ENCODE measurements at places on chromosomes 11 and 22. TPM values are rescaled to one million over a fixed set of nuclear protein-coding genes. Genes with fewer than 3 reads are reported as not detected.
A peak's percentile ranks its signal among the peaks of the same experiment; 100 is the strongest.

DNA sequence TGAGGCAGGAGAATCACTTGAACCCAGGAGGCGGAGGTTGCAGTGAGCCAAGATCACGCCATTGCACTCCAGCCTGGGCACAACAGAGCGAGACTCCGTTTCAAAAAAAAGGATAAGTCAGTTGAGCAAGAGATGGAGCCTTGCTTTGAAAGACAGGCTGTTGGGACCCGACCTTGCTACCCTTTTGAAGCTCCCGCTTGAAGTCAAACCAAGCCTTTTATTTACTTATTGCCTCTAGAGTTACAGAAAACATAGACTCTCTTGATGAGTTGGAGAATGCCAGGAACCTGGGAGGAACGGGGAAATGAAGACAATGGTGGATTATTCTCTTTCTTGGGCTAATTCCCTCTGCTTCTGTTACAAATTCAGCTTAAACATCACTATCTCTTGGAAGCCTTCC is 4.9 kb downstream of the SYN3 start:
- no peak for DNase-seq

- no peak for DNase-seq
Measured at GRCh38 chr11:1619449-1619848, 2.5 kb downstream of the KRTAP5-4 start.

GRCh38 chr11:114340311-114341131 is 44.3 kb downstream of the NNMT start:
- peak; percentile 91 for DNase-seq

- no peak for DNase-seq
Measured at GRCh38 chr22:35921777-35922176, 106.8 kb downstream of the RBFOX2 start.

DNA sequence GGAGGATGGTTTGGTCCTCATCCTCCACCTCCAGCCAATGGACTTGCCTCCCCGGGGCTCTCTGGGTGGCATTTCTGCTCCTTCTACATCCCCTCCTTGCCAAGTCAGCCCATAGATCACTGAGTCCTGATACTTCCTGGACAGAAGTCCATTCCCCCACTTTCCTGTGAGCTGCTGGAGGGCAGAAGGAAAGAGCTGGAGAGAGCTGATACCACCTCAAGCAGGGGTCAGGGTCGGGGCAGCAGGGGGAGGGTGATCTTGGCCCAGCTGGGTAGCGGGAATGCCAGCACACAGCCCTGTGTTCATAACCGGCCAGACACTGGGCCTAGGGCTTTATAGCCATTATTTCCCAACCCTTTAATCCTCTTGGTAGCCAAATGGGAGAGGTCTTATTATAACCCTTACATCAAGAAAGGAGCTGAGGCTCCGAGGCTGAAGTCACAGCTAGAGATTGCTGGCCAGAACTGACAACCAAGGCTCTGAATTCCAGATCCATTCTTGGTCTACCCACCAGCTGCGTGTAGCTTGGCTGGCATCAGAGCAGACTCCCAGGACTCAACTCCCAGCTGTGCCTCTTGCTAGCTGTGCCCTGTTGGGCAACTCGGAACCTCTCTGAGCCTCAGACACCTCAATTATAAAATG is 39.9 kb downstream of the CD6 start:
- DNase-seq = no peak

DNA sequence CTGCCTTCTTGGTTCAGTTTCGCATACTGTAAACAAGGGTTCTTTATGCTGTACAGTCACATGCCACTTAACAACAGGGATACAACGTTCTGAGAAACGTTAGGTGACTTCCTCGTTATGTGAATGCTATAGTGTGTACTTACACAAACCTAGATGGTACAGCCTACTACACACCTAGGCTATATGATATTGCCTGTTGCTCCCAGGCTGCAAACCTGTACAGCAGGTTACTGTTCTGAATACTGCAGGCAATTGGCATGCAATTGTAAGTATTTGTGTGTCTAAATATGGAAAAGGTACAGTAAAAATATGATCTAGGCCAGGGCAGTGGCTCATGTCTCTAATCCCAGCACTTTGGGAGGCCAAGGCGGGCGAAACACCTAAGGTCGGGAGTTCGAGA is 85.7 kb upstream of the PRDM11 start:
- DNase-seq = no peak

DNA sequence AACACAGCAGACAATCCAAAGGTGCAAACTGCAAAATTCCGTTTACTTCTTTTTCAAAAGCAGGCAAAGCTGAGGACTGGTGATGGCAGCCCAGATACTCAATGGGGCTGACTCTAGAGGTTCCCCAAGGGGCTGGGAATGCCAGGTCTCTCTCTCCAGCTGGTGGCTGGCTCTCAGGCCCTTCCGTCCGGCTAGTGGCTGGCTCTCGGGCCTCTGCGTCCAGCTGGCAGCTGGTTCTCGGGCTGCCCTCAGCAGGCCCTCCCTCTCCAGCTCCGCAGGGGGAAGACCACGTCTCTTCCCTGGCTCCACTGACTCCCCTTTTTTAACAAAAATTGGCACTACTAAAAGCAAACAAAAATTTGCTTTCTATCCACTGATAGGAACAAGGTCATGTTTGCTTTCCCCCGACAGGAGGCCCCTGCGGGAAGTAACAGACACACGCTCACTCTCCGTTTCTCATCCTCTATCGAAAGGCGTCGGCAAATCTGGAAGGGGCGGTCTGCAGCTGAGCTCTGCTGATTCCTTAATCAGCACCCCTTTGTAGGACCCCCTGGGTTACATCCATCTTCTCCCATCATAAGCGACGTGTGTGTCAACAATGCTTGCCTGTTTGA is 381.4 kb downstream of the BRD1 start:
- DNase-seq = no peak

DNA sequence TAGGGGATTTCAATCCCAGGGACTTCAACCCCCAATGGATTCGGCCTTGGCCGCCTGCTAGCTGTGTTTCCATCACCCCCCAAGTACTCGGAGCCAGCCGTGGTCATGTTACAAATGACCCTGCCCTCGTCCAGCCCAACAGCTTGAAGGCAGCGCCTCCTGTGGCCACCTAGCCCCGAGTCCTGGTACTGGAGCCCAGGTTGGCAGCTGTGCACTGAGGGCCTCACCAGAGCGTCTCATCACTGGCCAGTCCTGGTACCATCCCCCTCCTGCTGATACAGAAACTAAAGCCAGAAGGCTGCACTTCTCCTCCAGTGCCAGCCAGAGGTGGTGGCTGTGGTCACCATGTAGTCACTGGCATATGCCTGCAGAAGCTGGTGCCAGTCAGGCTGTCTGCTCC is 44.9 kb upstream of the FADD start:
- DNase-seq = no peak

DNA sequence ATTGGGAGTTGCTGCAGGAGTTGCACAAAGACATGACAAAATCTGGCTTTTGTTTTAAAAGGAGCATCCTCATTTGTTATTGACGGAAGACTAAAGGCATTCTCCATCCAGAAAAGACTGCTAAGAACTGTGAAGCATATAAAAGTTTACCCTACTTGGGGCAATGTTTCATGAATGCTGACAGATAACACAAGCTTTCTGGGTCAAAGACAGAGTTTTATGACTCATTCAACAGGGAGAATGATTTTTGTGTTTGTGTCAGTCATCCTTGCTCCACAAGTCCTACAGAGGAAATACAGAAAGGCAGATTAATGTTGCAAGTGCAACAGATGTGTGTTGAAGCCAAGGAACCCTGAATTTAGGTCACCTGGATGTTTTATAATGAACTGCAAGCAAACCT is 2.5 kb downstream of the GLYATL1 start:
- DNase-seq = no peak

DNA sequence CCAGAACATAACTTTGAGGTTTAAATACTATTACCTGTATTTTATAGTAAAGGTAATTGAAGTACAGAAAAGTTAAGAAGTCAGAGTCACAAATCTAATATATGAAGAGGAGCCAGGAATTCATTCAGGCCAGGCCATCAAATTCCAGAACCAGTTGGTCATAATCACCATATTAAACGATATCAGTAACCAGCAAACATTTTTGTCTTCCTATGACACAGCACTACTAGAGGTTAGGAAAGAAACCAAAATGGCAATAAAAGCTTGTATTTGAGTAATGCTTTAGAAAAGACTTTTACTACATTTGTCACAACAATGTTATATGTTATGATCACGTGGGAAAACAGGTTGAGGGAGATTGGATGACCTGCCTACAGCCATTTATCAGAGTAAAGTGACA is 62.2 kb downstream of the DKK3 start:
- no peak for DNase-seq

DNA sequence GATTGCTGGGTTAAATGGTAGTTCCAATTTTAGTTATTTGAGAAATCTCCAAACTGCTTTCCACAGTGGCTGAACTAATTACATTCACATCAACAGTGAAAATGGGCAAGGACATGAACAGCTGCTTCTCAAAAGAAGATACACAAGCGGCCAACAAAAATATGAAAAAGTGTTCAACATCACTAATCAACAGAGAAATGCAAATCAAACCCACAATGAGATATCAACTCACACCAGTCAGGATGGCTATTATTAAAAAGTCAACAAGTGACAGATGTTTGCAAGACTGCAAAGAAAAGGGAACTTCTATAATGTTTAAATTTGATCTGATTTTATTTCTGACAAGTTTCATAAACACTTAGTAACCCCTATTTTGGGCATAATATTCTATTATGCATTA is 537.5 kb downstream of the DLG2 start:
- no peak for DNase-seq

DNA sequence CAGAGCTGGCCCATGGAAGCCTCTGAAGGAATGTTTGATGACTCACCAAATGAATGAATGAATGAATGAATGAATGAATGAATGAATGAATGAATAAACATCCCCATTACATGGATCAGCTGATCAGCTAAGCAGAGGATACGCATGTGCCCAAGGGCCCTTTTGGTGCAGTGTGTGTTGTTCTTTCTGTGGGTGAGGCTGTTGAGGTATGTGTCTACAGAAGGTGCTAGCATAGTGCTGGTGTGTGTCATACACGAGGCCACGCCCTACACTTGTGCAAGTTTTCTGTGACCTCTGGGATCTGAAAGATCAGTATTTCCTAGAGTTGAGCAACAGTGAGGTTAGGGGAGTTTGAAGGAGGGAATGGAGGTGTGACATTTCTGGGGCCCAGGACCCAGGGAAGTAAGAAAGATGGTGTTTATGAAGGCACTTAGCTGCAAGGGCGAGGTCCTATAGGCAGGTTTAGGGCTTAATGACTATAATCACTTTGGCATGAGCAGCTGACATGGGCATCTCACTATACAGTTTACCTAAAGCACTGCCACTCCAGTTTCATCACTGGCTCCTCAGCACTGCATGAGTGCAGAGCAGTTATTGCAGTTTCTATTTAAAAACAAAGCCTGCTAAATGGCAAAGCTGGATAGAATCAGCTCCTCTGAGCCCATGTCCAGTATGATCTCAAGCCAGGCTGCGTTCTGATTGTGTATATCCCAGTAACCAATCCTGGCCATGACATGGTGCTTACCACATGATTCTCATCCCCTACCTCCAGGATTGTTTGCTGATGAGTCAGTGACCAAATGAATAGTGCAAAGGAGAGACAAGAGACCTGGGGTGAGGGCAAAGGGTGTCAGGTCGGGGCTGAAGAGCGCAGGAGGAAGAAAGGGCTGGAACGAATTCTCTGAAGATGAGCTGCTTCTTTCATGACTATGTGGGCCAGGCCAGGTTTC is 36.4 kb upstream of the E2F8 start:
- DNase-seq = no peak

- no peak for DNase-seq
Measured at GRCh38 chr11:68504432-68505066, 44.0 kb downstream of the PPP6R3 start.

DNA sequence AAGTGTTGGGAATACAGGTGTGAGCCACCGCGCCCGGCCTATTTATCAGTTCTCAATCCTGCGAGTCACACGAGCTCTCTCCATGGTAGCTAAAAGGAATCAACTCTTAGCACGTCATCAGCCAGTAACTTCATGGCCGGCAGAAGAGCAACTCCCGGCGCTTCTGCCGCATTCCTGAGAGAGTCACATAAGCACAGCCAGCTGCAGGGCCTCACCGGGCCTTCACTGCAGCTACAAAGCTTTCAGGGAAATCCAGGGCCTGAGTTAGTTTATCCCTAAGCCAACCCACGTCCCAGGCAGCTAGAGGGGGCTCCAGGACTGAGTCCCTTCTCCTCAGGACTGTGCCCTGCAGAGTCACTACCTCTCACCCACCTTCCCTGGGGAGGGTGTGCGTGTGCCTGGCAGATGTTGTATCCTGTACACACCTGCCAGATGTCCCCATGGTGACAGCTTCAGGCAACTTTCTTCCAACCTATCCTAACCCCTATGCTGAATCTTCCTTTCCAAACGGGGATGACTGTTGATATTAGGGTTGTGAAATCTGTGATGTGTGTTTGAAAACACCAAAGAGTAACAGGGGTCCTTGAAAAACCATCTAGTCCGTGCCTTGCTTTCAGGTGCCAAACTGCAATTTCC is 45.9 kb upstream of the ARFGAP3 start:
- DNase-seq = no peak

GRCh38 chr22:35835267-35835997 is 117.8 kb downstream of the APOL5 start:
- DNase-seq = no peak

DNA sequence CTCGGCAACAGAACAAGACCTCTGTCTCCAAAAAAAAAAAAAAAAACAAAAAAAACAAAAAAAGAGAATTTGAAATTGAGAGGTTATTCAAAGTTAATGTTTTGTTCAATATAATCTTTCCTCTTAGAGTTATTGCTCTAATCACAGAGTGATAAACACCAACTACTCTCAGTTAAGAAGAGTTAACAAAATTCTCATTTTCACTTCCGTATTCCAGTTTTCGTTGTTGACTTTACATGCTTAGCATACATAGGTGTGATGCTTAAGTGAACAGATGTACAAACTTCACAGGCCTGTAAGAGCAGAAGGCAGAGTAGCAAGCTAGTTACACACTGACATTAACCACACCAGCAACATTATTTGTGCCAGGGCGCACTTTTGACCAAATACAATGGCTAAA is 12.3 kb downstream of the EIF4ENIF1 start:
- no peak for DNase-seq

GRCh38 chr22:25987948-25988347 is 181.3 kb upstream of the SEZ6L start:
- DNase-seq = no peak

Gene MMP13
- total RNA-seq = not detected

Gene ENTHD1
- not detected for total RNA-seq

Gene PEX26
- 19.7 TPM for total RNA-seq

Gene APOBEC3B
- total RNA-seq = not detected

Gene TXNRD2
- 24.1 TPM for total RNA-seq

Gene MICAL3
- total RNA-seq = 71.4 TPM

Gene CLDN5
- 39.9 TPM for total RNA-seq

Gene LSP1
- 34.5 TPM for total RNA-seq

Gene OTOG
- not detected for total RNA-seq

Gene SHISAL1
- total RNA-seq = 10.1 TPM

Gene UPB1
- 0.83 TPM for total RNA-seq

All from esophagus muscularis mucosa (tissue), 4 donors.